ENCODE measurements at places on chromosomes 4 and X. TPM values are rescaled to one million over a fixed set of nuclear protein-coding genes. Genes with fewer than 3 reads are reported as not detected.

DNA sequence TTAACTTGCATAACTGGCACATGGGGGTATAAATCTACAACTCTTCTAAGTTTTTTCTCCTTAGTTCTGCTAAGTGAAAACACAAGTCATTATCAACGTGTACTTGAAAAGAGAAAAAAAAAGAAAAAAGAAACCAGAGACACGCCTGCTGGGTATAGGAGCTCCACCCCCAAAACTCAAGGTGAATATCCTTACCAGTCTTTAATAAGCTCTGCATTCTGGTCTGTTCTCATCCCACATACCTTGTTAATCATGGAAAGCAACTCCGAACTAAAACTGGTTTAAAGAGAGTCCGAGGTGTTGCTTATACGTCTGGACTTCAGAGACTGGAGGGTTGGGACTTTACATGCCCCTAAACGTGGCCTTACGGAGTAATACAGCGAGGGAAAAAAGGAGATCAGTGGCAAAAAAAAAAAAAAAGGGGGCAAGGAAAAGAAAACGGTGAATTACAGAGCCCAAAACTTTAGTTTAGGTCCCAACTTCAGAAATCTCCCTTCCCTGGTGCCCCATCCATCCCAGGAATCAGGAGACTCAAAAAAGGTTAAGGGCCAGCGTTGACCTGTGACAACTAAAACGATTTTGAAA lies 1.0 kb downstream of the PGRMC2 start:
- H3K27me3 ChIP-seq, result no peaks in the 10 kb centered on the region
- DNase-seq, result no peak
- peak overlapping the region; percentile 97 for H3K27ac ChIP-seq
- H3K4me3 ChIP-seq, result peak overlapping the region; percentile 98
- peaks cover 15% of the 10 kb centered on the region for H3K36me3 ChIP-seq
- peaks cover 46% of the 10 kb centered on the region for H3K4me1 ChIP-seq

GRCh38 chr4:176779421-176779820 lies 13.3 kb downstream of the VEGFC start:
- no peaks in the 10 kb centered on the region for H3K36me3 ChIP-seq
- peaks cover 6% of the 10 kb centered on the region for H3K4me1 ChIP-seq
- no peak for DNase-seq
- H3K4me3 ChIP-seq, result no peak overlapping the region

- H3K36me3 ChIP-seq, result no peaks in the 10 kb centered on the region
- no peak overlapping the region for H3K27ac ChIP-seq
Measured at GRCh38 chr4:187357821-187358220, 634.2 kb upstream of the FAT1 start.

STOX2 gene
- 31.6 TPM for total RNA-seq

HPSE gene
- total RNA-seq, result 3.7 TPM

SPARCL1 gene
- total RNA-seq, result 0.82 TPM

Measured in WTC11 (cell line).